Naive thymus-derived CD8-positive, alpha-beta T cell (primary cell): ENCODE measurements at places on chromosomes 2 and 18. TPM values are rescaled to one million over a fixed set of nuclear protein-coding genes. Genes with fewer than 3 reads are reported as not detected.

GRCh38 chr2:73162856-73163391, 39.5 kb upstream of the NOTO start:
- DNase-seq: no peak

GRCh38 chr18:9334973-9335696, 562 bp downstream of the TWSG1 start:
- no peak for DNase-seq

DNA sequence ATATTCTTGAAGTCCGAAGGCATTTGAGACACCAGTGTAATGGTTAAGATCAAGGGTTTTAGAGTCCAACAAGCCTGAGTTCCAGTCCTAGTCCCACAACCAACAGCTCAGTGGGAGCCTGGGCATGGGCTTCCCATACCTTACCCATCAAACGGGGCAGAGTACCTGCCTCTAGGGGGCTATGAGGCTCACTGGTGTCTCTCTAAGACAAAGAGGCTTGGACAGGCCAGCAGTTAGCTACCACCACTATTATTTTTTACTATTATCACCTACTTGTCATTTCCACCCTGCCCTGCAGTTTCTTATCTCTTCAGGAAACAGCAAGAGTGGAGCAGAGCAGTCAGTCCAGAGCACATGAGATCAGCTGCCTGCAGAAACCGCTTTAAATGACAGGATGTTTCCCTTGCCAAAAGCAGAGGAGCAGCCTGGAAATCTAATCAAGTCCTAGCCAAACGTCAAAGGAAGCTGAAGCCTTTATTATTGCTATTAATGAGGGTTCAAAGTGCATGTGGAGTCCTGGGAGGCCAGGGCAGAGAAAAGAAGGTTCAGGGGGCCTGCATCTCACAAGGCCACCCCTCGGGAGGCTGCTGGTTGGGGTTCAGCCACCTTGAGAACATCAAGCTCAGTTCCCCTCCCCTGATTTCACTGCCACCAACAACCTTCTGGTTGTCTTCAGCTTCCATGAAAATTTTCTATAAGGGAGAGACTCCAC, 66.6 kb downstream of the STPG4 start:
- DNase-seq: no peak

- DNase-seq: no peak
Measured at GRCh38 chr2:156448766-156449165, 12.6 kb downstream of the GPD2 start.

GRCh38 chr2:137185378-137186078, 420.2 kb downstream of the THSD7B start:
- DNase-seq: no peak

DNA sequence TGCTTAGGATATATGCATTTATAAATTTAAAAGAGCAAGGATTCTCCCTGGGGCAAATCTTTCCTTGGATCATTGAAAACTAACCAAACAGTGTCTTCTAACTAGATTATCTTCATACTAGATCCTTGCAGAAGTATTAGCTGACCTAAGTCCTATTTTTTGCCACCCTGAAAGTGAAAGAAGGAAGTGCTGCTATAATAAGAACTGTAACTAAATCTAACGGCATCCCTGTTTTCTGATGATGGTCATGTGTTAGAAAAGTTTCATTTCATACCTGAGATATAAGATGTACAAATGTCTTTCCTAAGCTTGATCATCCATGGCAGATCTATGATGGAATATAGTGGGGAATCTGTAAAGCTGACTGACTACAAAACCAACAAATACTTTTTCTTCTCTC, 102.7 kb downstream of the MAP2 start:
- DNase-seq: no peak

- DNase-seq: no peak
Measured at GRCh38 chr2:207711750-207712530, 500 bp downstream of the CCNYL1 start.

The AGXT gene
- not detected for polyA plus RNA-seq

The CFAP65 gene
- not detected for polyA plus RNA-seq

The RGPD3 gene
- 0.06 TPM for polyA plus RNA-seq

The TCF23 gene
- polyA plus RNA-seq: not detected

The ASB18 gene
- polyA plus RNA-seq: not detected

The MYO1B gene
- 0.43 TPM for polyA plus RNA-seq
